Hematopoietic multipotent progenitor cell treated with erythropoietin and hydrocortisone succinate and interleukin-3 and kit ligand, for 8 days (in vitro differentiated cells): ENCODE measurements at places on chromosomes 4 and X.

DNA sequence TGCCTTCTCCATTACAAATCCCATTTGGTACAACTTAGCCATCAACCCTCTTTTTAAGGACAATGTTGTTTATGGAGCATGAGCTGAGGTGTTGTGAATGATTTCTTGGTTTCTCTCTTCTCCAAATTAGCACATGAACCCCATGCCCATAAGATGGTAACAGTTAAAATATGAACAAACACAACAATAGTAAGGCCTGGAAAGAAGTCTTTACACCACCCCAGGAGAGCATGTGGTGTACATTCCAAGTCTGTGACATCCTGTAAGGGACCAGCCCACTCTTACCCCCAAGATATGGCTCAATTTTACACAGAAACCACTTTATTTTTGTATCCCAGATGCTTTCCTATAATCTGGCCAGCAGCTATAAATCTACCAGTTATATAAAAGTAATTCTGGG is 226.1 kb downstream of the COX18 start:
- DNase-seq, result no peak

GRCh38 chr4:143531380-143531779 is 17.9 kb downstream of the SMARCA5 start:
- DNase-seq, result peak; percentile 47

GRCh38 chr4:20944961-20945360 is 244.7 kb downstream of the PACRGL start:
- DNase-seq, result no peak

- peak; percentile 79 for DNase-seq
These were observed 4.0 kb downstream of the PCYT1B start for GRCh38 chrX:24643116-24643515.

GRCh38 chr4:2451036-2451520 is 17.8 kb upstream of the RNF4 start:
- no peak for DNase-seq

GRCh38 chr4:135114079-135114478 is 912.5 kb upstream of the PABPC4L start:
- DNase-seq, result no peak

GRCh38 chrX:31215277-31215815 is 143.5 kb upstream of the FTHL17 start:
- DNase-seq, result no peak

- no peak for DNase-seq
These were observed 62.1 kb upstream of the EXOC1L start for GRCh38 chr4:55757356-55757952.

GRCh38 chr4:74364652-74365491 is at the start of gene EREG:
Gene EREG, plus strand, starts transcription at chr4:74365145. Its CDS starts 164 bp downstream, at chr4:74365309.
- peak; percentile 67 for DNase-seq

GRCh38 chrX:2526390-2526789 is 25.6 kb upstream of the DHRSX start:
- no peak for DNase-seq

DNA sequence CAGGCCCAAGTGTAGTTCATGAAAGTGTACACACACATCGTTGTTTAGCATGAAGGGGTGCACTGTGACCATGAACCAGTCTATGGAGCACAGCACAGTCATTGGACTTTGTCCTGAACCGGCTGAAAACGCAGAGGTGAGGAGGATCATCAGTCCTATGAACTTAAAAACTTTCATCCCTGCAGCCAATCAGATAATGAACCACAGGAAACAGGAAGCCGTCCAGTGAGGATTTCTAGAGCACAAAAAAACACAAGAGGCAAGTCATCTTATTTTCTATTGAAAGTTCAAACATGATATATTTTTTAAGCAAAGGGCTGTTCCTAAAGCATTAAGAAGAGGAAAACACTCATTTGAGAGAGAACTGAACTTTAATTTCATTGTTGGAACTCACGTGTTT is 91.8 kb downstream of the PLAC1 start:
- DNase-seq, result no peak

DNA sequence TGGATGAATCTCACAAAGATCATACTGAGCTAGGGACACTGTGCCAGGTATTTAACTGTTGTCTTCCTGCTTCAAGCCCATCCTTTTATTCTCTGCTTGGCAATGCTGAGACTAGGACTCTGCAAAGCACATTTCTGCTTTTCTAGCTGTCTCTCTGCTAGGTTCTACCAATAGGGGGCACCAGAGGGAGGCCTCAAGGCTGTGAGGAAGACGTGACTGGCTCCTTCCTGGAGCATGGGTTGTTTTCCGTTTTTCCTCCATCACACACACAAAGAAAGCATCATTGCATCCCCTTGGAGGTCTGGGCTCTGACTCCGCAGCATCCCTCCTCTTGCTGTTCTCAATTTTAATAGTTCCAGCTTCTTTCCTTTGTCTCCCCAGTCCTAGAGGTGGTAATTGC is 10.9 kb upstream of the DCTD start:
- DNase-seq, result peak; percentile 43

DNA sequence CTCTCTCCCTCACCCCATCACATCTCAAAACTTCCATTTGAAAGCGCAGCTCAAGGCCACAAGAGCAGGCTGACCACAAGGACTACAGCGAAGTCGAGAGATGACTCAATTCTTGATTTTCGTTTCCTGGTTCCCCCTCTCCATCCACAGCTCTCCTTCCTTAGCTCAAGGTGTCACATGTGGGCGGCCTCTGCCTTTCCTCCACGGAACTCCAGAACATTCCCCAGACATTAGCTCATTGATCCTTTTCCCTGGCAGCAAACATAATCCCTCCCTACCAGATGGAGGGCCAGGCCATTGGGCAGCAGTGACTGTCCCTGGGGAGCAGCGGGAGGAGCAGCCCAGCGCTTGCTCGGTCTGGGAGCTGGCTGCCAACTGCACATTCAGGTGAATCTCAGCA is 56.3 kb downstream of the CCDC149 start:
- no peak for DNase-seq

DNA sequence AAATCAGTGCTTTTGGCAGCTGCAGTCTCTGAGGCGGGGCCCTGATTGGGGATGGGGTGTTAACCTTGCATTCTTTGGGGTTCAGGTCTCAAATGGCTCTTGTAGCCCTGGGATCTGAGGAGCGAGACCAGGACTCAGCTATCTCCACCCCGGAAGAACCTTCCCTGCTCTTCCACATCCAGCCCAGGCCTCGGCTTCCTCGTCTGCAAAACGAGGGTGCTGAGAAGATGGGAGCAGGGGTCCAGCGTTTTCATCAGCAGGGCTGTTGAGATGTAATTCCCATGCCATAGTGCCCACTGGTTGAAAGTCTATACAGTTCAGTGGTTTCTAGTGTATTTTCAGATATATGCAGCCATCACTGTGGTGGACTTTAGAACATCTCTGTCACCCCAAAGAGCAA is 34.6 kb upstream of the WFS1 start:
- no peak for DNase-seq

- DNase-seq, result no peak
These were observed 18.5 kb upstream of the RBM47 start for GRCh38 chr4:40648131-40648530.

GRCh38 chr4:107826421-107826980 is 1.8 kb downstream of the SGMS2 start:
- no peak for DNase-seq

GRCh38 chr4:13922873-13923645 is 295.5 kb upstream of the BOD1L1 start:
- no peak for DNase-seq

- no peak for DNase-seq
These were observed 517.2 kb upstream of the ADGRL3 start for GRCh38 chr4:60682901-60683300.

DNA sequence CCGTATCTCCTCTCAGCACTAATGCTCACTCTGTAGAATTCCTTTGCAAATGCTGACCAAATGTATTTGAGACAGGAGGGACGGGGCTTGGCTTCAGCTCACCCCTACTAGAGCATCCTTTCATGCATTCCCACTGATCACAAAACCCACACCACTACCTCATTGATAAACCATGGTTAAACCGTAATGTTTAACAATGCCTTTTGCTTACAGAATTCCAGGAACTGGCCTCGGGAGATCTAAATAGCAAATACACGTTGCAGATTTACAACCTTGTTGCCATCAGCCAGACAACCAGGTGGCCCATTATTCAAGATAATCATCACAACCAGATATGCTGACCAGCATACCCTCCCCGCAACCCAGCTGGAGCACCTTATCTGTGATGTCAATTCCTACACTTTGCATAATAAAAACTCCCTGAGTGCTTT is 391.9 kb downstream of the KCTD8 start:
- no peak for DNase-seq

DNA sequence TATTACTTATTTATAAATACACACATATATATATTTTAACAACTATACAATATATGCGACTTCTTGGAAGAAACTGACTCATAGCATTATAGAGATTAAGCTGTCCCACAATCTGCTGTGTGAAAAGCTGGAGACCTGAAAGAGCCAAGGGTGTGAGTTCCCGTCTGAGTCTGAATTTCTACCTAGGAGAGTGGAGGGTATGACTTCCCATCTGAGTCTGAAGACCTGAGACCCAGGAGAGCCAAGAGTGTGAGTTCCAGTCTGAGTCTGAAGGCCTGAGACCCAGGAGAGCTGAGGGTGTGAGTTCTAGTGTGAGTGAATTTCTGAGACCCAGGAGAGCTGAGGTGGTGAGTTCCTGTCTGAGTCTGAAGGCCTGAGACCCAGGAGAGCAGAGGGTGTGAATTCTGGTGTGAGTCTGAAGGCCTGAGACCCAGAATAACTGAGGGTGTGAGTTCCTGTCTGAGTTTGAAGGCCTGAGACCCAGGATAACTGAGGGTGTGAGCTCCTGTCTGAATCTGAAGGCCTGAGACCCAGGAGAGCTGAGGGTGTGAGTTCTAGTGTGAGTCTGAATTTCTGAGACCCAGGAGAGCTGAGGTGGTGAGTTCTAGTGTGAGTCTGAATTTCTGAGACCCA is 8.9 kb upstream of the P2RY8 start:
- DNase-seq, result no peak

DNA sequence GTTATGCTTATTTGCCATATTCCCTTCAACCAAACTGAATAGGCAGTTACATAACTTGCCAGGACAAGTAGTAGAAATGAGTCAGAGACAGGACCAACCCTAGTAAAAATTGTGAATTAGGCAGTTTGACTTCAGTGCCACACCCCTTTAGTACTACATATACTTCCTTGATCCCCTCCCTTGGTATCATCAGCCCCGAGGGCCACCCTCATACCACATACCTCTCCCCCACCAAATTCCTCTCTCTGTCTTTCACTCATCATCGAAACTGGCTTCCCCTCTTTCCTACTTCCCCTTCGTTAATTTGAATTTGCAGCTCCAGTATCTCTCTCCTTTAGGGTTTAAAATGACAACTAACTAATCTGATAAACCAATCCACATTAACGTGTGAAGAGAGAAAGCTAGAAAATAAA is 7.9 kb upstream of the PTPN13 start:
- peak; percentile 3 for DNase-seq

GRCh38 chr4:3689576-3690550 is 76.3 kb upstream of the ADRA2C start:
- DNase-seq, result no peak

DNA sequence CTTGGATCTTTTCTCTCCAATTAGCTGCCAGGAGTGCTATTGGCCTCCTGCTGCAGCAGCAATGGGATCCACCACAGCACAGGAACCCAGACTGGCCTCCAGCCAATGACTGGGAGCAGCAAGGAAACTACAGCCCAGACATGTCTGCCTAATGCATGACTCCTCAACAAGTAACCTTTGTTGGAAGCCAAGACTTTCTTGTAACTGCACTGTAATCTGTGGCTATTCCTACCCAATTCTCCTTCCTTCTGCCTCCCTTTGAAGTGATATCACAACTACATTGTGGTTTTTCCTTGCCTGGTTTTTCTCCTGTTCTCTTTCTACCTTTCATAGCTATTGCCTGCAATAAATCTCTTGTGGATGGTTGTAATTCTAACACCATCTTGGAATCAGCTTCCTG is 39.8 kb downstream of the SNCA start:
- DNase-seq, result no peak

- no peak for DNase-seq
These were observed 34.5 kb upstream of the WAS start for GRCh38 chrX:48649102-48649501.

DNA sequence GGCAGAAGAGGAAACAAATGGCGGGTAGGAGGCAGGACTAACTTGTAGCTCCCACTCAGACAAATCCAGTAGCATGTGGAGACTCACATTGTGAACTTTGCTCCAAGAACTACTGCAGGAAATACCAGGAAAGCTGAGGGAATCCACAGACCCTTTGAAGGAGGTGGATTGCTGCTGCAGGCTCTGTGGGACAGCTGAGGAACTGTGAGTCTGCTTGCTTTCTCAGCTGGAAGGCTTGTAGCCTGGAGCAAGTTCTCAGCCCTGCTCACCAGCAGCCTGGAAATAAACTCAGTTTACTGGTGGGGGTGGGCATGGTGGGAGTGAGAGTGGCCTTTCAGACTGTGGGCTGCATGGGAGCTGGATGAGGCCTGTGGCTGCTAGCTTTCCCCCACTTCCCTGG is 16.0 kb downstream of the RTL3 start:
- no peak for DNase-seq

DNA sequence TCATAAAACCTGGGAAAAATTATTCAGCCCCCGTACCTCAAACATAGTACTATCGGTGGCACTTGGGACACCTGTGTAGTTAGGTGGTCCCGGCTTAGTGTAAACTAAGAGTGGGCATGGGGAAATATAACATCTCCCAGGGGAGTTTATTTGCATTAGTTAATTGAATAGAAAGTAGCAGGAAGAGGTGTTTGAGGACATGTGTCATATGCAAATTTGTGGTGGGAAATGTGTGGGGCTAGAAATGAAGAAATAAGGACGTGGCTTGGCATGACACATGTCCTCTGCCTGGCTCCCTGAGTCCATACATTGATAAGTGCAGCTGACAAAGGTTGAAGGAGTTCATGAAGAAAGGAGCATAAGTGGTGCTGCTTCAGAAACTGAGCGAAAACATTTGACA is 483.6 kb downstream of the SH2D1A start:
- DNase-seq, result no peak

DNA sequence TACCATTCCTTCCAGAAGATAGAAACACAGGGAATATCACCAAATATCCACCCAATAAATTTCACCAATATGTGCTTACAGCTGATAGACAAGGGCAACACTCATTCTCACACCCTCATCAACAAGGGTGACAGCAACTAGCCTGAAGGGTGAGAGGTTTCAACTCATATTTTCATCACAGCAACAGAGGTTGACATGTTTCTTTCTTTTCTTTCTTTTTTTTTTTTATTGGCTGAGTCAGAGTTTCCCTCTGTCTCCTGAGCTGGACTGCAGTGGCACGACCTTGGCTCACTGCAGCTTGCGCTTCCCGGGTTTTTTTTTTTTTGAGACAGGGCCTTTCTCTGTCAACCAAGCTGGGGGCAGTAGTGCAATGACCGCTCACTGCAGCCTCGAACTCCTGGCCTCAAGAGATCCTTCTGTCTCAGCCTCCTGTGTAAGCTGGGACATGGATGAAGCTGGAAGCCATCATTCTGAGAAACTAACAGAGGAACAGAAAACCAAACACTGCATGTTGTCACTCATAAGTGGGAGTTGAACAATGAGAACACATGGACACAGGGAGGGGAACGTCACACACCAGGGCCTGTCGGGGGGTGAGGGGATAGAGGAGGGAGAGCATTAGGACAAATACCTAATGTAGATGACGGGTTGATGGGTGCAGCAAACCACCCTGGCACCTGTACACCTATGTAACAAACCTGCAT is 27.5 kb upstream of the ASMTL start:
- no peak for DNase-seq
